ENCODE measurements at places on chromosomes 7 and 10. TPM values are rescaled to one million over a fixed set of nuclear protein-coding genes. Genes with fewer than 3 reads are reported as not detected.
A peak's percentile ranks its signal among the peaks of the same experiment; 100 is the strongest.

Gene PIK3CG
- total RNA-seq: 4.4 TPM

Gene GRB10
- total RNA-seq: 48.6 TPM

DNA sequence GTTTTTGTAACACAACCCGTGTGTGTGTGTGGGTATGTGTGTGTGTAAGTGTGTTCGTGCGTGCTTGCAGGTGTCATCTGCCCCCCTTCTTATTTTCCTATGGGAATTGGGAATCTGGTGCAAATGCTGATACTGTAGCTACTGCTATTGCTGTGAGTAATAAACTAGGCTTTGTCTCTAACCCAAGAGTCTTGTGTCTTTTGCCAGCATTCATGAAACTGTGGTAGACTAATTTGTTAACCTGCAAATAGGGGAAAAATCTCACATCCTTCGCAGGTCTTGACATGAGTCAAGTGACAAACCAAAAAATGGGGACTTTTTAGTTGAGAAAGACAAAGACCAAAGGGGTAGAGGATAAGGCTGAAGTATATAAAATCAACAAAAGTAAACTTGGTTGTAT is 57.9 kb upstream of the FAM133B start:
- H3K4me1 ChIP-seq: peaks cover 37% of the 10 kb centered on the region
- H3K36me3 ChIP-seq: no peaks in the 10 kb centered on the region
- H3K4me3 ChIP-seq: no peak overlapping the region
- H3K27me3 ChIP-seq: no peaks in the 10 kb centered on the region
- no peak overlapping the region for H3K27ac ChIP-seq

DNA sequence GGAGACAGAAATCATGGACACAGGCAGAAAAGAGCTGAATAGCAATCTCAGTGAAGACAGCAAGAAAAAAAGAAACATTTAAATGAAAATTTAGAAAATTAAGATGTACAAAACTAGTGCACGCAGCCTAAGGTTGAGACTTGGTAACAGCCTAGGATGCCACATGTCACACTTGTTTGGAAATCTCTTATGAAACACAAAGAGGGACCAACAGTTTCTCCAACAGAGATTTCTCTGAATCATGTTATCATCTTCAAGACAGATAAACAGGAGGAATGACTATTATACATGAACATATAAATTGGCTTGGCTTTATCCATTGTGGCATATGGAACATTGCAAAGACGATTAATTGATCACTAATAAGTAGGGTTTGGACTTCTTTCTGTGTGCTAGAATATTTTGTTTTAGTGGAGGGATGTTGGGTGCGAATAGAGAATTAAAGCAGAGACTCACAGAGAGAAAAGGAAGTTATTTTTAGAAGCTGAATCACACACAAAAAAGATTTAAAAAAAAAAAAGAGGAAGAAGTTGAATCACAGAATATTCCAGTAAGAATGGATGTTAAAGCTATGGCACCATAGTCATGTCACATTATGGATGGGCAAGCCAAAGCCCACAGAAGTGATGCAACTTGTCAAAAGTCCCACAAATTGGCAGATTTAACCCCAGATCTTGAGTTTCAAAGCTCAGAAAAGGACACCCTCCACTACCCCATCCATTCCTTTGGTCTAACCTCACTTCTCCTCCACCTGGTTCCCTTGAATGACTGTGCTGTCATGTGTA is 91.6 kb downstream of the MYOF start:
- H3K27ac ChIP-seq: no peak overlapping the region
- H3K27me3 ChIP-seq: no peaks in the 10 kb centered on the region
- peaks cover 17% of the 10 kb centered on the region for H3K4me1 ChIP-seq
- H3K4me3 ChIP-seq: no peak overlapping the region
- no peak for DNase-seq
- H3K36me3 ChIP-seq: peaks cover 32% of the 10 kb centered on the region

DNA sequence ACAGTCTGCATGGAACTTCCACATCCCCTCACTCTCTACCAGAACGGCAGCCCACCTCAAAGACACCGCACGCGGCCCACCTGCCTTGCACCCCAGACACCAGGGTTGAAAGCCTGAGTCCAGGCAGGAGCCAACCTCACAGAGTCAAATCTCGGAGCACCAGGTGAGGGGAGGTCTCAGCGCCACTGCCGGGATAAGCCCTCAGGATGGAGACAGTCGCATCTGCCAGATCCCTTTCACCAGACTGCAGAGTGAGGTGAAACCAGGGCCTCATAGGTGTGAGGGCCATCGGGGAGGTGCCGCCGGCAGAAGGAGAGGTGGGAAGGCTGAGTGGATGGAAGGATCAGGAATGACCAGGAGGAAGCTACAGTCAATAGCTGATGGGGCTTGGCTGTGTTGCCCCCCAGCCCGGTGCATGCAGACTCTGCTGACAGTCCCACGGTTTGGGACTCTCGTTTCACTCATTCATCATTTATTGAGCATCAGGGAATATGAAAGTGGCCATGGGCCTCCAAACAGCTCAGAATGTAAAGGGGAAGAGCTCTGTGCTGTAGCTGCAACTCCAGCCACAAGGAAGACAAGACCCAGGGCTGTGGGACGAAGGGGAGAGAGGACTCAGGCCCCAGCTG is 315.0 kb downstream of the PTPRN2 start:
- DNase-seq: no peak
- no peaks in the 10 kb centered on the region for H3K27me3 ChIP-seq
- no peaks in the 10 kb centered on the region for H3K4me1 ChIP-seq

- H3K36me3 ChIP-seq: no peaks in the 10 kb centered on the region
- no peaks in the 10 kb centered on the region for H3K27me3 ChIP-seq
- no peak for DNase-seq
Measured at GRCh38 chr7:33745934-33746333, 159.4 kb upstream of the BMPER start.

GRCh38 chr10:120946497-120946896 is 95.3 kb downstream of the WDR11 start:
- H3K36me3 ChIP-seq: no peaks in the 10 kb centered on the region
- H3K27me3 ChIP-seq: no peaks in the 10 kb centered on the region
- no peak overlapping the region for H3K4me3 ChIP-seq
- DNase-seq: no peak
- no peaks in the 10 kb centered on the region for H3K4me1 ChIP-seq

DNA sequence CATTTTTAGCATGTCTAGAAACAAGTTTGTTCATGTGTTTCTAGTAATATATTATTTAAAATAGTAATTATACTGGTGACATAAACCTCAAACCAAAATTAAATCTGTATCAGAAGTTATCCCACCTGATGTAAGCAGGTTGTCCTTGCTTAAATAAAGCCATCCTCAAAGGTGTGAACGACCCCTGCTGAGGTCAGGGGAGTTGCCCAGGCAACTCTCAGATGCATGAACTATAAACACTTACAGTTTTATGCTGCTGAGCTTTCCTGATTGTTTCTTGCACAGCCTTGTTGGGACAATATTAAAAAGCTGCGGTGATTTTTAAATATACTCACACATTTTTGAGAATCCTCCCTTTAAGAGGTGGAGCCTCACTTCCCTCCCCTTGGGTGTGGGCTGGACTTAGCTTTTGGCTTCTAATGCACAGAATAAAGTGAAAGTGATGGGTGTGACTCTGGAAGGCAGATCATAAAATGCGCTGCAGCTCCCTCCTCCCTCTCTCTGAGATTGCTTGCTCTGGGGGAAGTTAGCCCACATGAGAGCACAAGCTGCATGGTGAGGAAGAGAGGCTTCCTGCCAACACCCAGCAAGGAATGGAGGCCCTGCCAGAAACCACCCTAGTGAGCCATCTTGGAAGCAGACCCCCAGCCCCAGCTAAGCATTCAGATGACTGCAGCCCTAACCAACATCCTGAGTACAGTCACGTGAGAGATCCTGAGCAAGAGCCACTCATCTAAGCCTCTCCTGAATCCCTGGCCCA is 152.7 kb downstream of the SKIDA1 start:
- no peak for DNase-seq
- no peaks in the 10 kb centered on the region for H3K36me3 ChIP-seq
- H3K27ac ChIP-seq: no peak overlapping the region
- H3K4me1 ChIP-seq: peaks cover 13% of the 10 kb centered on the region

GRCh38 chr7:133452577-133452976 is 199.7 kb downstream of the EXOC4 start:
- H3K27me3 ChIP-seq: no peaks in the 10 kb centered on the region
- H3K36me3 ChIP-seq: no peaks in the 10 kb centered on the region
- no peaks in the 10 kb centered on the region for H3K4me1 ChIP-seq
- no peak for DNase-seq
- no peak overlapping the region for H3K4me3 ChIP-seq
- no peak overlapping the region for H3K27ac ChIP-seq

- H3K4me3 ChIP-seq: no peak overlapping the region
- H3K27ac ChIP-seq: no peak overlapping the region
- DNase-seq: no peak
Measured at GRCh38 chr7:107982918-107983389, 20.0 kb downstream of the LAMB1 start.

GRCh38 chr10:21919117-21919516 is 84.4 kb downstream of the DNAJC1 start:
- H3K4me1 ChIP-seq: no peaks in the 10 kb centered on the region
- DNase-seq: no peak
- H3K36me3 ChIP-seq: no peaks in the 10 kb centered on the region
- H3K4me3 ChIP-seq: no peak overlapping the region
- H3K27ac ChIP-seq: no peak overlapping the region
- H3K27me3 ChIP-seq: no peaks in the 10 kb centered on the region

DNA sequence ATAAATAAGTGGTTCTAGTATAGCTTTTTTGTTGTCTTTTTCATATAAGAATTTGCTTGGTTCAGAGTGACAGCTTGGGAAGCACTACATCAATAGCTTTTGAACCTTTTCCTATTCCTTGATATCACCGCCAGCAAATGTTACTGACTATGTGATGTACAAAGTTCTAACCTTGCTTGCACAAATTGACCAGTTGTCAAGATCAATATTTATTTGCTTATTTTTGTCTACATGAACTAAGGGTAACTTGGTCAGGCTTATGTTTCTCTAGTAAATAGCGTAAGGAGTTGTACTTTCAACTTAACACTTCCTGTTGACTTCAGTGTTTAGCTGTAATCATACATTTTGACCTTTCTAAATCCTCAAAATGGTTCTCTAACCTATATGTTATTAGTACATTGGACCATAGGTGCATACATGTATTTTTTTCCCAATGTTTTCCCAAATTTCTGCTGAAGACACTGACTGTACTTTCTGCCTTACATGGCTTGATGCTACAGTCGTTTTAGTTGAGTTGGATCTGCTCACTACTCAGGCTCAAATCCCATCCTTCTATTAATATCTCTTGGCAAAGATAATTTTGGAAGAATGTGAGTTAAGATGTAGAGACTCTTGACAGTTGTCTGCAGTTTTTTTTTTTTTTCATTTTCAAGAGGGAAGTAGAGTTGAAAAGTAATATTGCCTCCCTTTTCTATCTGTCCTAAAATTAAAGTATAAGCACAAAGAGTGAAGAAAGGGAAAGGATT is 239.1 kb upstream of the KAT6B start:
- H3K4me1 ChIP-seq: peaks cover 59% of the 10 kb centered on the region
- no peaks in the 10 kb centered on the region for H3K36me3 ChIP-seq
- H3K27me3 ChIP-seq: no peaks in the 10 kb centered on the region
- no peak for DNase-seq
- no peak overlapping the region for H3K4me3 ChIP-seq
- H3K27ac ChIP-seq: no peak overlapping the region

GRCh38 chr7:27484451-27484850 is 178.2 kb downstream of the HIBADH start:
- DNase-seq: no peak
- no peaks in the 10 kb centered on the region for H3K27me3 ChIP-seq
- no peaks in the 10 kb centered on the region for H3K4me1 ChIP-seq

DNA sequence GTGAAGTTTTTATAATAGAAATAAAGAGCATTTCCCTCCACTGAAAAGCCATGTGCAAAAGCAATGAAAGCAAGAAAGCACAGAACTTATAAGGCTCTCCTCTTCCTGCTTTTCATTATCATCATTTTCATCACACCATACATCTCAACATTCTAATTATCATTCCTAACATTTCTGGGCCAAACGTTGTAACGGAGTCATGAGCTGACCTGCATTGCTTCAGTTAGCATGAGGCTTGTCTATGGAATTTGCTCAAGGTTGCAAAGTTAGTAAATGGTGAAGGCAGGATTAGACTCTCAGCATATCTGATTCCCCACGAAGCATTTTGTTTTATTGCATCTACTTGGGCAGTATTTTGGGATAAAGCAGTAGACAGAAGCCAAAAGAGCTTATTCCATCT is 11.4 kb downstream of the SCIN start:
- H3K27me3 ChIP-seq: no peaks in the 10 kb centered on the region
- H3K27ac ChIP-seq: no peak overlapping the region
- no peaks in the 10 kb centered on the region for H3K4me1 ChIP-seq
- no peak for DNase-seq
- no peaks in the 10 kb centered on the region for H3K36me3 ChIP-seq

DNA sequence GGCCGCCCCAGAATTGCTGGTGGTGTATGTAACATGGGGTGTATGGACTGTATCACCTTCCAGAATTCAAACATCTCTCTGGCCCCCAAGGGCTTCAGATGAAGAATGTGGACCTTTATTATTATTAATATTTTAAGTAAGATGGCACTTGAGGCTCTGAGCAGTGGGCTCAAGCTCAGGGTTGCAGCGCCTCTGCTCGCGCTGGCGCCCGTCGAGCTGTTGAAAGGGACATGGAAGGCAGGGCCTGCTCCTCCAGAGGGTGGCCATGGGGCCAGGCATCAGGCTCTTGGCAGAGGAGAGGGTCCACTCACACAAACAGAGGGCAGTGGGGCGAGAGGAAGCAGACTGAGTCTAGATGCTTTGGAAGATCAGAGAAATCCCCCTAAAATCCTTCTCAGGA is 120.2 kb downstream of the NT5C2 start:
- no peak for DNase-seq
- H3K27ac ChIP-seq: no peak overlapping the region
- peaks cover 33% of the 10 kb centered on the region for H3K36me3 ChIP-seq
- no peaks in the 10 kb centered on the region for H3K27me3 ChIP-seq
- H3K4me3 ChIP-seq: no peak overlapping the region

DNA sequence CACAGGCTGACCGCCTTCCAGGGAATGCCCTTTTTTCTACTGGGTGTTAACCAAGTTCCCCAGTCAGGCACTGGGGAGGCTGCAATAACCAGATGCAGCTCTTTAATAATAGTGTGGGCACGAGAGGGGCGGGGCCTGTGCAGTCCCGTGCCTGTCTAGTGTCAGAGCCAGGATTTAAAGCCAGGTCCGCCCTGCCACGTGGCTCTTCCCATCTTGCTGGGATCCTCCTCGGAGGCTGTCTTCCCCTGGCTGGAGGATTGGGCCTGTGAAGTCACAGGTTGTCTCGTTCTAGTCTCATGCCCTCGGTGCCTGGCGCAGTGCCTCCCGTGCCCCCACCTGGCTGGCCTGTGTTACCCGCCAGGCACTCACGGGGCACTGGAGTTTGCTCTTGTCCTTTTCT is 25.2 kb downstream of the TMEM120A start:
- peak overlapping the region; percentile 88 for H3K27ac ChIP-seq
- H3K27me3 ChIP-seq: no peaks in the 10 kb centered on the region
- peaks cover 18% of the 10 kb centered on the region for H3K36me3 ChIP-seq
- no peak overlapping the region for H3K4me3 ChIP-seq

- H3K27ac ChIP-seq: no peak overlapping the region
- no peaks in the 10 kb centered on the region for H3K4me1 ChIP-seq
- DNase-seq: no peak
Measured at GRCh38 chr10:49407151-49407550, 11.3 kb upstream of the DRGX start.

GRCh38 chr7:21425290-21425689 is 2.6 kb upstream of the SP4 start:
- H3K27ac ChIP-seq: no peak overlapping the region
- H3K4me1 ChIP-seq: peaks cover 25% of the 10 kb centered on the region
- DNase-seq: no peak
- H3K36me3 ChIP-seq: no peaks in the 10 kb centered on the region
- H3K27me3 ChIP-seq: no peaks in the 10 kb centered on the region
- H3K4me3 ChIP-seq: no peak overlapping the region
